Esophagus muscularis mucosa (tissue), 4 donors: ENCODE measurements at places on chromosomes 7 and 10.

- no peaks in the 10 kb centered on the region for H3K36me3 ChIP-seq
- DNase-seq = peak; percentile 75
- H3K4me3 ChIP-seq = no peak overlapping the region
- H3K27ac ChIP-seq = no peak overlapping the region
- no peaks in the 10 kb centered on the region for H3K4me1 ChIP-seq
Observed at GRCh38 chr10:123643315-123643714, 22.8 kb upstream of the GPR26 start.

- H3K4me3 ChIP-seq = no peak overlapping the region
- no peak for DNase-seq
- H3K27ac ChIP-seq = no peak overlapping the region
- peaks cover 46% of the 10 kb centered on the region for H3K4me1 ChIP-seq
Observed at GRCh38 chr7:139721821-139722220, 56.0 kb downstream of the HIPK2 start.

DNA sequence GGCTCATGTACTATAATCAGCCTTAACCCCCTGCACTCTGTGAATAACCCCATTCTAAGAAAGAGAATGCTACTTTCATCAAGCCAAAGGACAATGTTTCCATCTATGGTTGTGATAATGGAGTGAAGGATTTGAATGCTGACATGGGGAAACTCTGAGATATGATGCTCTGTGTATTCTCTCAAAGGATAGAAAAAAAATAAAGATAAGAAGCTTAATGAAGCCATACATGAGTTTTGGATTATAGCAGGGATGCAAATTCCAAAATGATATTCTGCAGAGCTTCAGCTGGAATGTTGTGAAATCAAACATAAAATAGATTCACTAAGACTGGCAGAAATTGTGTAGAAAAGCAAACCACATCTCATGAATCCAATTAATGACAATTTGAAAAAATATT, 1074.1 kb downstream of the XPNPEP1 start:
- DNase-seq = no peak
- H3K27me3 ChIP-seq = no peaks in the 10 kb centered on the region
- H3K27ac ChIP-seq = no peak overlapping the region
- H3K36me3 ChIP-seq = no peaks in the 10 kb centered on the region
- no peaks in the 10 kb centered on the region for H3K4me1 ChIP-seq

DNA sequence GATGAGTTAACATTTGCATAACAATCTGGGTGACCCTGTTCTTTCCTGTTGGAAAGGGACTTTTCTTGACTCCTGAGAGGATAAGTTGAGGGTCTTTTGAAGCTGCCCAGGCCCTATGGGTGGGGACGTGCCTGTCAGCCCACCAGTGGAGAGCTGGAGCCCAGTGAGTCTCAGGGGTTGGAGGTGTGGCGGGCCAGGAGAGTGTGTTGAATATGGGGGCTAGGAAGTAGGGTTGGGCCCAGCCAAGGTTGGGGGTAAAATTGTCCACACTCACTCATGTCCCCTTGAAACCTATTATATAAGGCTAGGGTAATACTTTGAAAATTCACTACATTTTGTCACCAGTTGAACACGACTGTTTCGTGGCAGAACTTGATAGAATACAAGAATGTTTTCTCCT, 17.9 kb upstream of the KAT6B start:
- H3K27me3 ChIP-seq = no peaks in the 10 kb centered on the region
- H3K27ac ChIP-seq = no peak overlapping the region
- H3K36me3 ChIP-seq = no peaks in the 10 kb centered on the region
- DNase-seq = no peak
- no peaks in the 10 kb centered on the region for H3K4me1 ChIP-seq
- no peak overlapping the region for H3K4me3 ChIP-seq

GRCh38 chr7:77799078-77799964, 748 bp downstream of the PHTF2 start:
- DNase-seq = no peak
- peak overlapping the region; percentile 93 for H3K4me3 ChIP-seq
- peaks cover 32% of the 10 kb centered on the region for H3K4me1 ChIP-seq
- no peaks in the 10 kb centered on the region for H3K36me3 ChIP-seq
- H3K27me3 ChIP-seq = no peaks in the 10 kb centered on the region

GRCh38 chr7:105990727-105991453, 27.8 kb downstream of the CDHR3 start:
- H3K4me3 ChIP-seq = no peak overlapping the region
- no peaks in the 10 kb centered on the region for H3K27me3 ChIP-seq
- peaks cover 34% of the 10 kb centered on the region for H3K4me1 ChIP-seq
- peaks cover 3% of the 10 kb centered on the region for H3K36me3 ChIP-seq
- DNase-seq = no peak

- peaks cover 39% of the 10 kb centered on the region for H3K4me1 ChIP-seq
- no peak overlapping the region for H3K27ac ChIP-seq
- no peaks in the 10 kb centered on the region for H3K36me3 ChIP-seq
- no peak for DNase-seq
- no peaks in the 10 kb centered on the region for H3K27me3 ChIP-seq
- H3K4me3 ChIP-seq = no peak overlapping the region
Observed at GRCh38 chr10:110013630-110014293, 6.0 kb downstream of the ADD3 start.

- H3K4me1 ChIP-seq = peaks cover 10% of the 10 kb centered on the region
- DNase-seq = no peak
- H3K36me3 ChIP-seq = peaks cover 26% of the 10 kb centered on the region
- no peaks in the 10 kb centered on the region for H3K27me3 ChIP-seq
- no peak overlapping the region for H3K4me3 ChIP-seq
Observed at GRCh38 chr7:150409300-150410030, 30.3 kb downstream of the ZNF775 start.

DNA sequence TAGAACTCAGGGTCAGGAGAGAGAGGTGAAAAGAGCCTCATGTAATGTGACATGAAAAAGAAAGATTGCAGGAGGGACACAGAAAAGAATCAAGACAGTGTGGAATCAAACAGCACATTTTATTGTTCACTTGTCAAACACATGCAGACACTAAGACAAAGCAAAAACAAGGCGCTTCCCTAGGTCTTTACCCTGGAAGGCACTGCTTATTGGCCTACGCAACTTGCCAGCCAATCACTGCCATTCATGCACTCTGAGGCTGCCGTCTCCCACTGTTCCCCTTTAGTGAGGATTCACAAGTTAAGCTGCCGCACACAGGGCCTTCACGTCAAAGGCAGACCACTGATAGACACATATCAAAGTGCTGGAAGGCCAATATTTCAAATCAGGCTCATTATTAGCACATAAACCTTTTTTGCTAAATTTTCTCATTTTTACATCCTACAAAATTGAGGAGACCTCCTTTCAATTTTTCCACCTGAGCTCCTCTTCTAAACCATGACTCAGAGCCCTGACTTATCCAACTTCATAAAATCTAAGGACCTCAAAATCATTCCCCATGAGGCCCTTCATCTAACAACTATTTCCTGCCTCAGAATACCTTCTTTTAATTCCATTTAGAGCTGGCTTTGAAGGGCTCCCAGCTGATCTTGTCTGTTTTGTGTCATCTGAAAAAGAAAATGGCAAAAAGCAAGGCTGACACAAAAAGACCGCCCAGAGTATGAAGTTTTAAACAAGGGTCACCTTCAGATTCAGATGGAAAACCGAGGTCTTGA, 149.4 kb downstream of the CHCHD3 start:
- no peaks in the 10 kb centered on the region for H3K4me1 ChIP-seq
- no peak overlapping the region for H3K27ac ChIP-seq
- no peak overlapping the region for H3K4me3 ChIP-seq

DNA sequence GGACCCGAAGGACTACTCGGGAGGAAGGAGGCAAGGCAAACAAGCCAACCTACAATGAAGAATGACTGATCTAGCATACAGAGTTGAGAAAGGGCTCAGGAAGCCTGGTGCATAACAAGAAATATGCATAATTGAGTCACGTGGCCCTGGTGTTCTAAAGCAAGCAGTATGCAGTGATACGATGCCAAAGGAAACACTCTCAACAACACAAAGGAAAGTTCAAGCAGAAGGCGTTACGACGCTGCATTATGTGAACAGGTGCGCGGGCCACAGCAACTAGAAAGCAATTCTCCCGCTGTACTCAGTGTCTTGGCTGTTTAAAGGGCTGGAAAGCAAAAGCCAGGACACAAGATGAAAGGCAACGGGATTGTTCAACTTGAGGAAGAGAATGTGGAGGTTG, 100.8 kb downstream of the PRTFDC1 start:
- no peak overlapping the region for H3K4me3 ChIP-seq
- DNase-seq = no peak
- no peaks in the 10 kb centered on the region for H3K27me3 ChIP-seq
- H3K36me3 ChIP-seq = no peaks in the 10 kb centered on the region
- H3K27ac ChIP-seq = no peak overlapping the region
- no peaks in the 10 kb centered on the region for H3K4me1 ChIP-seq

DNA sequence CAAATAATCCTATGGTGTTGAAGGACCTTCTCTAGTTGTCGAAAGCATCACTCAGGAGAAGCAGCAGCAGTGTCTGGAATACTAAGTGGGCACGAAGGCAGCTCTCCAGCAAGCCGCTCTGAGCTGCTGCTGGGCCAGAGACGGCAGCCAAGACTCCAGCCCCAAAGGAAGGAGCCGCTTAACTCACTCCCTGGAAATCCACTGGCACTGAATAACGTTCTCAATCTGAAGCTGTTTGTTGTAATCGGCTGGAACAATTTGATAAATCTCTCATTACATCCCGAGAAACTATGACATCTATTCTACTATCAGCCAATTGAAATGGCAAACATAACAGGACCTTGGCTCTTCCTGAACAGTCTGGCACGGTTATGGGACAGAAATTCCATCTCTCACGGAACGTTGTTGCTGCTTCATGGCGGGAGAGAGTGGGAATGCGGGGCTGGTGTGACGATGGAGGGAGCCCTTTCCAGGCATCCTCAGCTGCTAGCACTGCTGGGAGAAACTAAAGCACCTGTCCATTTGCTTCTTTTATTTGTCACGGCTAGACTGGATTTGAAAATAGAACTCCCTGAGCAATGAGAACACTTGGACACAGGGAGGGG, 331.5 kb upstream of the RNF32 start:
- DNase-seq = no peak
- no peak overlapping the region for H3K27ac ChIP-seq
- no peak overlapping the region for H3K4me3 ChIP-seq
- H3K27me3 ChIP-seq = no peaks in the 10 kb centered on the region

GRCh38 chr7:47944536-47945260, 3.6 kb downstream of the PKD1L1 start:
- peaks cover 30% of the 10 kb centered on the region for H3K4me1 ChIP-seq
- no peak overlapping the region for H3K27ac ChIP-seq
- H3K4me3 ChIP-seq = no peak overlapping the region
- no peaks in the 10 kb centered on the region for H3K36me3 ChIP-seq
- no peak for DNase-seq
- no peaks in the 10 kb centered on the region for H3K27me3 ChIP-seq

DNA sequence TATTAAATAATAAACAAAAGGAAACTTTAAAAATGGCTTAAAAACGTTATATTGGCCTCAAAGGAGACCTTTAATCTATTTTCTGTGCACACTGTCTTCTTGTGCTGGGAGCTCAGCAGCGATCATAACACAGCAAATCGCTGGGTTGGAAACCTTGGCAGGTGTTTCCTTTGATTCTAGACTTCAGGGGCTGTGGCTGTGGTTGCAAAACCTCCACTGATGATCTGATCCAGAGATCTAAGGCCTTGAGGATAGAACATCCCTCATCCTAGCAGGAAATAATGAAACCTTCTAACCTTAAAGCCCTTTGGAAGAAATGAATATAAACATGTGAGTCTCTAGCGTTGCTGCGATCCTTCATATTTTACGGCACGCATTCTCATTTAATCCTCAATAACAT, 29.8 kb downstream of the CDHR3 start:
- peaks cover 11% of the 10 kb centered on the region for H3K36me3 ChIP-seq
- no peak for DNase-seq
- no peak overlapping the region for H3K27ac ChIP-seq
- peaks cover 51% of the 10 kb centered on the region for H3K4me1 ChIP-seq
- H3K4me3 ChIP-seq = no peak overlapping the region

DNA sequence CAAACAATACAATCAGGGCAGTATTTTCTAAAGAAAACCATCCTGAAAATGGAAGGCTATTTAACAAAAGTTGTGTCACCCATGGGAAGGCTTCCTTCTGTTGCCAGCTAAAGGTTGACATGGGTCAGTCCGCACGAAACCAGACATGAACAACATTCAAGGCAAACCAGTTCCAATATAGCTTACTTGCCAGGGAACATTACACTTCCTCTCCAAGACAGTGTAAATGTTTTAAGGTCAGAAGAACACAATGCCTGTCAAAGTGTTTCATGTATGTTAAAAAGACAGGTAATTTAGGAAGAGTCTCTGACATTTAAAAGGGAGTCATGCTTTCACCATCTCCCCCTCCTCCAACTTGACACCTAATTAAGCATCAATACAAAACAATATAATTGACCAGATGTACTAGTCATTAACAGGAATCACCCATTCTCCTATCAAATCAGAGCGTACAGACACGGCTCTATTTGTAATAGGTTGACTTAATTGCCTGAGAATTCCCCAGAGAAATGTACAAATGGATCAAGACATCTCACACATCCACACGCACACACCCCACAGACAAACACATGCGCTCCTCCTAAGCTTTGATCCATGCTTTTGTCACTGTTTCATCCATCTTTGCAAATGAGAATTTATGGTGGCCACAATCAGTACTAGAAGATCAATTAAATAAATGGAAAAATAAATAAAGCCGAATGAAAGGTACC, 69.5 kb downstream of the CACNA2D1 start:
- no peaks in the 10 kb centered on the region for H3K36me3 ChIP-seq
- H3K4me3 ChIP-seq = no peak overlapping the region
